GM13976 (cell line): ENCODE measurements at places on chromosomes 3 and 15.

DNA sequence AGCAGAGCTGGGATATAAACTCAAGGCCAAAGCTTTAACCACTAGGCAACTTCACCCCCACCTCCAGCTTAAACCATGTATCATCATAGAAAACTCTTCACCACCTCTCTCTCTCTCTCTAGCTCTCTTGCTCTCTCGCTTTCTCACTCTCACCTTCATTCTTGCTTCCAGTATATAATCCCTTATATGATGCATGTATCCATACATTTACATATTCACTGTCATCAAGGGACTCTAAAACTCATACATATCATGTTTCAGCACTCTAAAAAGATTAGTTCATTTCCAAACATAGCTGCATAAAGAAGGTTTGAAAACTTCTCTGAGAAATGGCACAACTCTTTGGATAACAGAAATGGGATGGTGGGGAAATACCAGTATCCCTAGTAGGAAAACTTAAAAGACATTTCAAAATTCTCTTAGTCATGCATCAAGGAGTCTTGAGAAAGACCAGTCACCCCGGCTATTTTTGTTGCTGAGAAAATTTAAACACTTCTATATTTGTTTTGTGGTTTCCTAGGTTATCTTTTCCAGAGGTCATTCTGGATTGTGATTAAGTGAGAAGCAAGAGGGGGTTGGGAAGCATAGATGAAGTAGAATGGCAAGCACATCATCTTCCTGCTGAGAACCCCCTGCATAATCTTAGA lies 447.8 kb upstream of the THBS1 start:
- DNase-seq = no peak

DNA sequence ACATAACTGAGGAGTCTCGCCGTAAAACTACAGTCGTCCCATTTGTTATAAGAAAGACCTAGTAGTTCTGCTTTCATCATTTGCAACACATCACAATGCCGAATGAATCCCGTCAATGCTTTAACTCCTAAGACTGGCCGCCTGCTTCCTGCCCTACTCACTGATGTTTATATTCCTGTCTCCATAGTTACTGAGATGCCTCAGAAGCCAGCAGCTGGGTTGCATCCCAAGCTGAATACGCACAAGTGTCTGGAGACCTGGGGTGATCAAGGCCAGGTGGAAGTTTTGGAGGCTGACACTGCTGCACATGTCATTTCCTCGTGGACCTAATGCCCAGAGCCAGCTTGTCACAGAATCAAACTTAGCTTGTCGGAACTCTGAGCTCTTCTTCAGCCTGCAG lies 95.2 kb upstream of the UBE2E1 start:
- DNase-seq = no peak

- DNase-seq = no peak
Measured at GRCh38 chr3:137335478-137335877, 377.7 kb downstream of the IL20RB start.

- no peak for DNase-seq
Measured at GRCh38 chr3:147483578-147483977, 74.4 kb downstream of the ZIC1 start.

GRCh38 chr3:53694666-53695323 lies 151.4 kb downstream of the CHDH start:
- DNase-seq = no peak

DNA sequence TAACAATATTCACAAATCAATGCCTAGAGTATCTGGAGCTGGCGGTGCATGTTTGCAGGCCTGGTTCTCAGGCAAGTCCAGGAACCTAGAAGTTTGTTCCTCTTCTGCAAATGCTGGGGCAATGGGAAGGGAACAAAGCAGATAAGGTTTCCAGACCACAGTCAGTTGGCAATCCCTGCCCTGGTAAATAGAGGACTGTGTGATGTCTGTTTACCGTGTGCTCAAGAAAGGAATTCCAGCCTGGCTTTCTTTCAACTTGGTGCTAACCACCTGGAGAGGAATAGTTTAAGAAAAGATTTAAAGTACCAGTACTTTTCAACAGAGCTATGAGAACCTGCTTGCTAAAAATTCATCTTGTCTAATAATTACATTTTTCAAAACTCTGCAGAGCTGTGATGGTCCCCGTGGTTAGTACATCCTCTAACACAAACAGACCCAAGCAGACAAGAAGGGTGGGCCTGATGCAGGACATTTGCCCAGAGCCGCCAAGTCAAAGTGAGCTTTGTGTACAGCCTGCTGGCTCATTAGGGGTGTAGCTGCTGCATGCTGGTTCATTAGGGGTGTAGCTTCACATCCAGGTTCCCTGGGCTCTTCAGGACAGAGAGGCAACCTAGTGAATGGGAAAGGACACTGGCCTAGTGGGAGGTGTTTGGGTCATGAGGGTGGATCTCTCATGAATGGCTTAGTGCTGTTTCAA lies 220.5 kb downstream of the SQOR start:
- DNase-seq = no peak
